ENCODE measurements at places on chromosomes 5 and 9.
A peak's percentile ranks its signal among the peaks of the same experiment; 100 is the strongest.

DNA sequence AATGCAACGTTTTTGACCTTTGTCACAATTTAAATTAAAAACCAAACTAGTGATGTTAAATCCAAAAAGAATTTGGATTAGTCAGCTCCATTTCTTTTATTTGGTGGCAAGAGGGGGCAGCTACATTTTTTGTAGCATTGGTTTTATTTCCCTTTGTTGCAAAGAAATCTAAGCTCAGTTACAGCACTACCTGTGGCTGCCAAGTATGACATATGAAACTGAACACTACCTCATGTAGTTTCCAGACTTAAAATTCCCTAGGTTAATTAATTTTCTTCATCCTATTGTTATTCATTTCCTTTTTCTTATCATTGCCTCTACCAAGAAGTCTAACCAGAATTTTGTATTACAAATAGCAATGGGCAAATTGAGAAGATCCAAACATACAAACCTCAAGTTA is 393.5 kb downstream of the BRINP1 start:
- DNase-seq: no peak

GRCh38 chr9:90141723-90142122 is 500.9 kb downstream of the DIRAS2 start:
- peak; percentile 42 for DNase-seq

DNA sequence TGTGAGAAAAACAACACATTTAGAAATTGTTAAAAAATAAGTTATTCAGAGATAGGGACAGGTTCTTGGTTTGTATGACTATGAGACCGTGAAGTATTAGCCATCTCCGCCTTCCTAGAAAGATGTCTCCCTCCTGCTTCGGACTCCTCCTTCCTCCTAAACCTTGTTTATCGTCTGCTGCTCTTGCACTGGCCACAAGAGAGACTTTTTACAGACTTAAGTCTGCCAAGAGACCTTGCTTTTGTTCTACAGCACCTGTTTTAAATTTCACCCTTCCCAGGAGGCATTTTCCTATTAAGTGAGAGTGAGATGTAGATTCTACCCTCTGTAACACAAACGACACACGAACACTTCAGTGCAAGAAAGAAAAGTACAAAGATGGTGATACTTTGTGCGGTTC is 274.6 kb downstream of the ARHGEF28 start:
- DNase-seq: no peak

GRCh38 chr9:129313331-129313955 is 135.4 kb upstream of the IER5L start:
- no peak for DNase-seq

DNA sequence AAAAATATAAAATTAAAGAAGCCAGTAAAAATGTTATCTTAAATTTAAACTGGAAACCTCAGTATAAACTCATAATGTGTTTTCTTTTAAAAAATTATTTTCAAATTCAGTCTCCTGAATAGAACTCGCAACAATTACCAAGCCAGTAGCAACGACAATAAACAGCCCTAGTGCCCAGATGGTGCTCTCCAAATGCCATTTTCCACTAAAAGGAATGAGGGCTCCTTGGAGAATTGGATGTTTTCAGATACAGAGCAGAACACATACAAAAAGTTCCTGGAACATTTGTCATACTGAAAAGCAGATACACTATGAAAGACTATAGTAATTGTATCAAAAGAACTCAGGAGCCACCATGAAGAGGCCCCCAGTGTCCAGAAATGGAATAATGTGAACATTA is 97.4 kb downstream of the TMC1 start:
- DNase-seq: no peak

DNA sequence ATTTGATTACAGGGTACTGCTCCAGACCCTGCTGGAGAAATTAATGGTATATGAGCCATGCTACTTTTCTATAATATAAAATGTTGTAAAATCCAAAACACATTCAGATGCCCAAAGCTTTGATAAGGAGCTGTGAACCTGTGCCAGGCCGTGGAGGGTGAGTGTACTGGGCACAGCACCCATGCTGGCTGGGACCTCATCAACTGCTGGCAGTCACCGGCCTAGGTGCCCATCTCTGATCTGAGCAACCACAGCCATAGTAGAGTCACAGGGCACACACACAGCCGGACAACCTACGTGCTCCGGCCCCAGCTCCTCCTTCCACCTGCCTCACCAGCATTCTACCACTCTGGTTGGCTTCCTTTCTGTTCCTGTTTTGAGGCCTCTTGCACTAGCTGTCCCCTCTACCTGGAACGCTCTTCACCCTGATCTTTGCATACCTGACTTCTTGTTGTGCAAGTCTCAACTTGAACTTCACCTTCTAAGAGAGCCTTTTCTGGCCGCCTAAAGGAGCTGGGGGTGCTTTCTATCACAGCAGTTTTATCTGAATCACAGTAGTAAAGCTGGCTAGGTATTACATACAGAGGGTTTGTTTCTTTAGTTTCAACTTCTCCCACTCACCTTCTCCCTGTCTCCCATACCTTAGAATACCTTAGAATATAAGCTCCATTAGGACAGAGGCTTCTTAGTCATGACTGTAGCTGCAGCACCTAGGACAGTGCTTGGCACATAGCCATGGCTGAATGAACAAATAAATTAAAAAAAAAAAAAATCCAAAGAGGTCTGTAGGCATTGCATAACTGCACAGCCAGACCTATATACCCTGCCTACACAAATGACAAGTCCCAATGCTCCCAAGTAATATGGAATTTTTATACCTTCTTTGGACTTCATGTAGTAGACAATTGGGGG is 51.7 kb downstream of the MED27 start:
- no peak for DNase-seq

GRCh38 chr5:131538177-131538593 is 96.8 kb downstream of the RAPGEF6 start:
- peak; percentile 79 for DNase-seq

- DNase-seq: peak; percentile 27
Observed at GRCh38 chr9:90894986-90895687, 93.5 kb downstream of the SYK start.

DNA sequence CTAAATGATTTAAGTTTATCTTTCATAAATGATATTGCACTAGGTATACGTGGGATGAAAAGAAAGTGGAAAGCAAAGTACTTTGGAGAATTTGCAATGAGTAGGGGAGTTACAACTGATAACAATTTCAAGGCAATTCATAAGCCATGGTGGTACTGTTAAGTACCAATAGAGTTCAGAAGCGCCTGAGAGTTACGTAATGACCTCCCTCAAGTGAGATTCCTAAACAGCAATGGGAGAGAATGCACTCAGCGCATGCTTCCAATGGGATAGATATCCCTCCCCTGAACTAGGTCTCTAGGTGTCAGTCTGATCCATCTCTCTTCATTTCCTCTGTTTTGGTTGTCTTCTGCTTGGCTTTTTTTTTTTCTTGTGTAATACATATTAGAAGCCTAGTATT is 249.3 kb downstream of the NNT start:
- no peak for DNase-seq

DNA sequence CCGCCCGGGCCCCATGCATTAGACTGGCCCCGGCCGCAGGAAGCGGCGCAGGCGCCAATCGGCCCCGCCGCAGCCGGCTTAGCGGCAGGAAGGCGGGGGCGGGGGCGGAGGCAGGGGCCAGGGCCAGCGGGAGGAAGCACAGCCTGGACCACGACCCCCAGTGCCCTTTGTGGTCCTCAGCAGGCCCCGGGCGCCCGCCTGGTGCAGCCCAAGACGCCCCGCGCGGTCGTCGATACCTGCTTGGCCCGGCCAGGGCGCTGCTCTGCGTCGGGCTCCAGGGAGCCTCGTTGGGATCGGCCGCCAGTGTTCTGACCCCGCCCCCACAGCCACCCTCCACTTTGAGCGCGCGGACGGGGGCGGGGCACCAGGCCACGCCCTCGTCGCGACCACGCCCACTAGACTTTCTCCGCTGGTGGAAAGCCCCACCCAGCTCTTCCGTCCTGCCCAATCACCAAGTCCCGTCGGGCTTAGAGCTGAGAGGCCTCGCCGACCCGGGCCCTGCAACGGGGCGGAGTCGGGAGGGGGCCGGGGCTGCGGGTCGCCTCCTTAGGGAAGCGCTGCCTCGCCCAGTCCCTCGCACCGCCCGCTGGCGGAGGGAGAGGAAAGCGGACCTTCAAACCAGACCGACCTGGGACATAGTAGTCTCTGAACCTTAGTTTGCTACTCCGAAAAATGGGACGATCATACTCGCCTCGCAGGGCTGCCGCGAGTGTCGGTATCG is at the start of gene PDLIM7:
Gene PDLIM7 (minus strand): TSS at position 313 of the 721 bp plus-strand sequence. CDS start 1,092 bp downstream, outside the sequence.
- peak; percentile 98 for DNase-seq

GRCh38 chr5:151657114-151657513 is 29.6 kb downstream of the SPARC start:
- no peak for DNase-seq

DNA sequence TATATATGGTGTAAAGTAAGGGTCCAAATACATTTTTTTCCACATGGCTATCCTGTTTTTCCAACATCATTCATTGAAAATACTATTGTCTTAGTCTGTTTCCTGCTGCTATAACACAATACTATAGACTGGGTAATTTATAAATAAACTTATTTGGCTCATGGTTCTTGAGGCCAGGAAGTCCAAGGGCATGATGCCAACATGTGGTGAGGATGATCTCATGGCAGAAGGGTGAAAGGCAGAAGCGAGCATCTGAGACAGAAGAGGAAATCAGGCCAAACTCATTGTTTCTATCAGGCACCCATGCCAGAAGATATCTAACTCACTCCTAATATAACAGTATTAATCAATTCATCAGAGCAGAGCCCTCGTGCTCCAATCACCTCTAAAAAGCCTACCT is 42.6 kb downstream of the ANKRD55 start:
- DNase-seq: no peak

DNA sequence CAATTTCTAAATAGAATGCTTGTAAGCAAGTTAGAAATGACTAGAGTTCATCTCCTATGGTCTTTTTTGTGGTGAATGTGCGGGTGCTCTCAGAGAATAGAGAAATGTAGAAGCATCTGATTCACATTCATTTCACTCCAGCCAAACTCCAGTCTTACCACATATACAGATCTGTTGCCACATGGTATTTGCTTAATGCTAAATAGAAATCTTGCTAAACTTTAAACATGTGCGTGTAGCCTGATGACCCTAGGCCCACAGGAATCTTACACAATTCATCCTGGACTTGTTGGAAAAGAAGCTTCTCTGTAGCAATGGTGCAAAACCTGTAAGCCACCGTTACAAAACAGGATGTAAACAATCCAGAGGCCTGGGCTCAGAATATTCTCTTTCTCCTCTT is 135.2 kb downstream of the PCSK1 start:
- DNase-seq: peak; percentile 81

DNA sequence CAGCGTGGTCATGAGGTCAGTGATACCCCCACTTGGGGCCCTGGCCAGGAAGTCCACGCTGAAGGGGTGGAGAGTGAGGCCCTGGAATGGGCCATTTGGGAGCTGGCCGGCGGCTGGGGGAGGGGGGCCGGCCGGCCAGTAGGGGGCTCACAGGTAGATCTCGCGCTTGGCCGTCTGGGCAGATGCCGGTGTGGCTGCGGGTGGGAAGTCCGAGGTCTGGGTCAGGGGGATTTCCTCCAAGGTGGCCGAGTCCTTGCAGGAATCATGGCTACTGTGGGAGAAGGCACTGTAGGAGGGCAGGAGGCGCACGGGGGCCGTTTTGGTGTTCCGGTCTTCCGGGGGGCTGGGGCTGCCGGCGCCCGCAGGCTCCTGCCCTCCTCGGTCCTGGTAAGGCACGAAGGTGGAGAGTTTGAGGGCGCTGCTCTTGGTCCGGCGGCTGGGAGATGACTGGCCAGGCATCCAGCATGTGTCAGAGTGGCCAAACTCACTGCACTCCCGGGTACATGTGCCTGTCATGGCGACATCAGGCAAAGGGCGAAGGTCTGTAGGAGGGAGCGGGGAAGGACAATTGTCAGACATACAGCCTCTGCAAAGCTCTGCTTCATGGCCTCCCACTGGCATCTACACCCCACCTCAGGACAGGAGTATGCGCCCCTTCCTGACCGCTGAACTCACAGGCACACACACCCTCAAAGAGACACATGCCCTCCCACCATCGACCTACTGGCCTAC is 24.1 kb downstream of the PCDH1 start:
- no peak for DNase-seq

DNA sequence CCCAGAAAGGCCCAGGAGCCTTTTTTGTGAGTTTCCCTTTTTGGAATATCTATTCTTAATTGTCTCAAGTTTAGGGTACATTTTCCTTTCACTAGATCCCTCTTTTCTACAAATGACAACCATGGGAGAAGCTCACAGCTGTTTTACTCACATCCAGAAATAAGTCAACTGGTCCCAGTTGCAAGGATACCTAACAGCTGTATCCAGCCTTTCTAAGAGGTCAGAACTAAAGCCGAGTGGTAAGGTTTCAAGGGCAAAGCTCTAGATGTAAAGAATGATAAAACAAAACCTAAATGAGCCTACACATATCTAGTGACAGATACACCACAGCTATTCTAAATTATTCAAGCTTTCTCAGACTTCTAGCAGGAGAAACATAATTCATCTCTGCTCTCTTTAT is 4.4 kb downstream of the FGF10 start:
- no peak for DNase-seq

GRCh38 chr9:26262421-26263107 is 584.3 kb upstream of the TUSC1 start:
- DNase-seq: no peak

- no peak for DNase-seq
Observed at GRCh38 chr5:64883912-64884311, 115.2 kb downstream of the CWC27 start.

DNA sequence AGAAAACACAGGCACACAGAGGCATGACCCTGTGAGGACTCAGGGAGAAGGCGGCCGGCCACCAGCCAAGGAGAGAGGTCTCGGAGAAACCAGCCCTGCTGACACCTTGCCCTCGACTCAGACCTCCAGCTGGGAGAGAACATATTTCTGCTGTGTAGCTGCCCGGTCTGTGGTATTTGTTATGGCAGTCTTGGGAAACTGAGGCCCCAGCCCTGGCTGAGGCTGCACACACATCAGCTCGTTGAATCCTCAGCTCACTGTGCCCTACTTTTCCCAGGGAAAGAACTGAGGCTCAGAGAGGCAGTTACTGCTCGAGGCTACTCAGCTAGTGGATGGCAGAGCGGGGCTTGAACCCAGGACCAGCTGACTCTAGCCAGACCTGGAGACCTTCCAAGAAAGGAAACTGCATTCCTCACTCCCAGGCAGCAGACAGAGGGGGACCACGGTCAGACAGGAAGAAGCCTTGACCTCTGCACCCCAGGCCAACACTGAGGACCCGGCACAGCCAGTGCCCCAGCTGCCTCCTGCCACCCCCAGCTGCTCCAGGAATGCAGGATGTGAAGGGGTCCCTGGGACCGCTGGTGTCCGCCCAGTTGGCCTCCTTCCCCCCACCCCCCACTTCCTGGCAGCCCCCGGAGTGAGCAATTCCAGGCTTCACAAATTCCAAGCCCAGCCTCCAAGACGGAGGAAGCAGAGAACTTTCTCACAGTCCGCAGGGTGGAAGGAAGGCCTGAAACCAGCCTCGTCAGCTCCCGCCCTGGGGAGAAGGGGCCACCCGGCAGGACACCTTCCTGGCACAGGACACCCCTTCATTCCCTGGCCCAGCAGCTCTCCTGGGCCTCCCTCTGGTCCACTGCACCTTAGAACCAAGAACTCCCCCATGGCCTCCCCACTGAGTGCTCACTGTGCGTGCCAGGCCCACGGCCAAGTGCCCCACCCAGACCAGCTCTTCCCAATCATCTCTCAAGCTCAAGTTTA is 69.9 kb downstream of the LRSAM1 start:
- DNase-seq: no peak

All from NB4 (cell line).